NAMALWA (cell line): ENCODE measurements at places on chromosomes 12 and 14.

- no peak for DNase-seq
These were observed 83.9 kb downstream of the FUT8 start for GRCh38 chr14:65496178-65496993.

GRCh38 chr12:17992002-17992656 is 97.9 kb downstream of the RERGL start:
- peak; percentile 81 for DNase-seq

GRCh38 chr12:119602734-119603094 is 9.1 kb downstream of the TMEM233 start:
- DNase-seq = no peak

GRCh38 chr12:51238037-51238509 is 553 bp upstream of the DAZAP2 start:
- DNase-seq = no peak

- DNase-seq = no peak
These were observed at the start of gene CHGA for GRCh38 chr14:92922883-92923743. CHGA (plus strand) TSS chr14:92923150; CDS start chr14:92923360, 210 bp downstream.

- DNase-seq = no peak
These were observed 125.2 kb upstream of the FKBP4 start for GRCh38 chr12:2669560-2669959.

DNA sequence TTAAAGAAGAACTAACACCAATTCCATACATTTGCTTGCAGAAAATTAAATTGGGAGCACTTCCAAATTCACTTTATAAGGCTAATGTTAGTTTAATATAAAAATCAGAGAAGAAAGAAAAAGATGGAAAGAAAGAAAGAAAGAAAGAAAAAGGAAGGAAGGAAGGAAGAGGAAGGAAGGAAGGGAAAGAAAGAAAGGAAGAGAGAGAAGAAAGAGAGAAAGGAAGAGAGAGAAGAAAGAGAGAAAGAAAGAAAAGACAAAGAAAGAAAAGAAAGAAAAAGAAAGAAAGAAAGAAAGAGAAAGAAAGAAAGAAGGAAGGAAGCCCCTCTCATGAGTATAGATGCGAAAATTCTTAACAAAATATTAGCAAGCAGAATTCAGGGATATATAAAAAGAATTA is 267.7 kb downstream of the RPAP3 start:
- DNase-seq = no peak

GRCh38 chr14:74459289-74459946 is 33.4 kb upstream of the SYNDIG1L start:
- peak; percentile 35 for DNase-seq

DNA sequence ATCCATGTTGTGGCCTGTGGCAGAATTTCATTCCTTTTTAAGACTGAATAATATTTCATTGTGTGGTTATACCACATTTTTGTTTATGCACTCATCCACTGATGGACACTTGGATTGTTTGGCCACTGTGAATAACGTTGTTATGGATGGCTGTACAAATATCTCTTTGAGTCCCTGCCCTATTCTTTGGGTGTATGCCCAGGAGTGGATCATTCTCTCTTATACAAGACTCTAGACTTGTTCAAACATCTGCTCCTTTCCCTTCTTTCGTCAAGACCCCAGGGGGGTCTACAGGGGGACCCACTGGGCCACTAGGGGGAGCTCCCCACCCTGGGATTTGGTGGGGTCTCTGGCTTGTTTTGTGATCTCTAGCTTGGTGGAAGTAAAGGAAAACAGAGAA is 77.4 kb downstream of the FBXL14 start:
- peak; percentile 77 for DNase-seq

GRCh38 chr14:90136904-90137303 is 75.1 kb downstream of the KCNK13 start:
- no peak for DNase-seq
